Glomerular endothelial cell (primary cell): ENCODE measurements at places on chromosomes 2 and 18.

- DNase-seq = no peak
Measured at GRCh38 chr2:26008095-26008494, 25.8 kb upstream of the RAB10 start.

DNA sequence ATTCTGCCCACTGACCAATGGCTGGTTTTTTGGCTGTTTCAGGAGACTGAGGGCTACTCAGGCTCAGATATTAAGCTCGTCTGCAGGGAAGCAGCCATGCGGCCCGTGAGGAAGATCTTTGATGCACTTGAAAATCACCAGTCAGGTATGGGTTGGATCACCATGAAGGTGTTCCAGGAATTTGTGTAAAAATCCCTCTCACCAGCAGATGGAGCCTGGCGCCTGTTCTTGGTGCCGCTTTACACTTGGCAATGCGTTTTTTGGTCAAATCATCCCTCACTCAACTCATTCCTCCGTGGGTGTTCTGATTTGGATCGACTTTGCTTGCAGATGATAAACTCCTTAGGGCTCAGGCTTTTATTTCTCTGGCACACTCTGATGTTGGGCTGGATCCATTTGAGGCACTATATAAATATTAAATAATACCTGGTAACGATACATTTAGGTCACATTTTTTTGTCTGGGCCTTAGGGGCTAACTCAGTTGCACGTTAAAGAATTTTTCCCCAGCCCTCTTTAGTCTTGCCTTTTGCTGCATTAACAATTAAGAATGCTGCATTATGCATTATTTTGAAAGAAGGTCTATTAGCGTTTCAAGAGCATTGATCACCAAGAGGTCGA, 50.0 kb downstream of the HDHD2 start:
- peak; percentile 25 for DNase-seq

DNA sequence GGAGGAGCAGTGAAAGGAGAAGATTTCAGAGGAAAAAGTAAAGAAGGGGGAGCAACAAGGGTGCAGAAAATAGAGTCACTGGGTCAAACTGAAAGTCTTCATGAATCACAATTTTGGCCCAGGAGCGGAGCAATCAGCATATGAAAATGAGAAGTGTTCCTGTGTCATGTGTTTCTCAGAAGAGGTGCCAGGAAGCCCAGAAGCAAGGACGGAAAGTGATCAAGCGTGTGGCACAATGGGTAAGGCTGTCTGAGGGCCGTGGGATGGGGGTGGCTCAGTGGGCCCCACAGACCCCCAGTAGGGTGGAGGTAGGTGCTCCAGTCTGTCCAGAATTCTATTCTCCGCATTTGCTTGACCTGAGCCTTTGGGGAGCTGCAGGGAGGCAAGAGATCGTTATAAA, 44.2 kb downstream of the SP140 start:
- no peak for DNase-seq

GRCh38 chr18:38321262-38321661, 755.7 kb upstream of the CELF4 start:
- no peak for DNase-seq

GRCh38 chr18:48638451-48638850, 99.6 kb downstream of the CTIF start:
- no peak for DNase-seq

GRCh38 chr18:3207565-3207964, 12.2 kb downstream of the MYOM1 start:
- DNase-seq = no peak

DNA sequence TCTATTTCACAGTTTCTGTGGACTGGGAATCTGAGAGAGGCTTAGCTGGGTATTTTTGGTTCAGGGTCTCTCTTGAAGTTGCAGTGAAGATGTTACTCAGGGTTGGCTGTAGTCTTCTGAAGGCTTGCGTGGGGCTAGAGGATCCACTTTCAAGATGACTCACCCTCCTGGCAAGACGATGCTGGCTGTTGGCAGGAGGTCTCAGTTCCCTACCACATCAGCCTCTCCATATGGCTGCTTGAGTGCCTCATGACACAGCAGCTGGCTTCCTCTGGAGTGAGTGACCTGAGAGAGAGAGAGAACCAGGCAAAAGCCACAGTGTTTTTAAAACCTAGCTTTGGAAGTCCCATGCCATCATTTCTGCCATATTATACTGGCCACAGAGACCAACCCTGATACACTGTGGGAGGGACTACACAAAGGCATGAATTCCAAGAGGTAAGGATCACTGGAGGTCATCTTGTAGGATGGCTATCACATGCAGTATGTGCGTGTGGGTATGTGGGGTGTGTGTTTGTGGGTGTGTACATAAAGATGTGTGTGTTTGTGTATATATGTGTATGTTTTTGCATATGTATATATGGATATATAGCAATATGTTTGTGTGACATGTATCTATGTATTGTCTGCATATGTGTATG, 25.1 kb downstream of the DNPEP start:
- no peak for DNase-seq

DNA sequence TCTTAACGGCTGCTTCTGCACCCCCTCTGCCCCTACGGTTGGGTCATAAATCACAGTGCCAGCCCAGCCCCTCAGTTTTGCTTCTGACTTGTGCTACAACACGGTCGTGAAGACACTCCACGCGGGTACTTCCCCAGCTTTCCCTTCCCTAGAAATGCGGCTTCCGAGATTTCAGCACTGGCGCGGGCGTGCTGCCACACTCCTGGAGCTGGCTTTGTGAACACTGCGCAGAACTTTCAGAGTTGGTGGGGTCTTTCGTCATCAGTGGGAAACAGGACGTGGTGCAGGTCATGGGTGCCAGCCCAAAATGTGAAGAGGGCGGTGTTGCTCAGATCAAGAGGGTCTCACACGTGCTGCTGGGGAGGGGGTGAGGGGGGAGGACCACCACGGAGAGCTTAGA, 733.0 kb upstream of the SALL3 start:
- no peak for DNase-seq

DNA sequence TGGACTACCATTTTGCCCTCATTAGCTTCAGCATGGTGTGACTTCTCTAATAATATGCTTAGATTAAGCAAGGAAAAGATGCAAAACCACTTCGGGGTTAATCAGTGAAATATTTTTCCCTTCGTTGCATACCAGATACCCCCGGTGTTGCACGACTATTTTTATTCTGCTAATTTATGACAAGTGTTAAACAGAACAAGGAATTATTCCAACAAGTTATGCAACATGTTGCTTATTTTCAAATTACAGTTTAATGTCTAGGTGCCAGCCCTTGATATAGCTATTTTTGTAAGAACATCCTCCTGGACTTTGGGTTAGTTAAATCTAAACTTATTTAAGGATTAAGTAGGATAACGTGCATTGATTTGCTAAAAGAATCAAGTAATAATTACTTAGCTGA, 16.3 kb downstream of the TYMS start:
- DNase-seq = no peak

DNA sequence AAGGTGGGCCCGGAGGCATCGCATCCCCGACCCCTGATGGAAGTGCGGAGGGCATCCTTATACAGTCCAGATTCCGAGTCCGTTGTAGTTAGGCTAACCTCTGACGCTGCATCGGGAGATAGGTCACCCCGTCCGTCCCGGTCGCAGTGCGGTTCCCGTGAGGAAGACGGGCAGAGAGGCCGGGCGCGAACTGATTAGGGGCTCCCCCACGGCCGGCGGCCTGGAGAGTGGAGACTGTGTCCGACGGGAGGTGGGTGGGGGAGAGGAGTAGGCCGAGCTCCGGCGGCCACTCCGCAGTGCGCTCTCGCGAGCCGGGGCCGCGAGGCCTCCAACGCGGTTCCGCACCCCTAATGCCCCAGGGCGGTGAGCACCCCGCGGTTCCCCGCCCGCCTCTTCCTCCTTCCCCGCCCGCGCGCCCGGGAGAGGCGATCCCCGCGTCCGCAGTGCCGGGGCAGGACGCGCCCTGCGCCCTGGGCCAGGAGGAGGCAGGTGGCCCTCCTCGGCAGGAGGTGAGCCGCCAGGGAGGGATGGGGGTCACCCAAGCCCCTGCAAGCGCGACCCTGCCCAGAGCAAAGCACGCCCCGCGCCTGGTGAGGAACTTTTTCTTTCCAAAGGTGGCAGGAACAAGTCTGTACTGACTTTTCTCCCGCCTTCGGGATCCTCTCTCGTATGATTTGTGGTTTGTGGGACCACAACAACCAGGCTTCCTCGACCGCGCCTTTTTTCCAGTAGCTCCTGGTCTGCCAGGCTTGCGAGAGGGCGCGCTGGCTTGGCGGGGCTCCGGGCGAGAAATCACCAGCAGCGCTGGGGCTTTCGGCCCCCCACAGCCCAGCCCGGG, 1.4 kb upstream of the SP5 start:
- no peak for DNase-seq

- DNase-seq = no peak
Measured at GRCh38 chr2:60356346-60356745, 197.1 kb downstream of the BCL11A start.

GRCh38 chr2:107412209-107412904, 414.3 kb upstream of the RGPD4 start:
- no peak for DNase-seq

- DNase-seq = no peak
Measured at GRCh38 chr2:12005886-12006681, 259.7 kb downstream of the LPIN1 start.

DNA sequence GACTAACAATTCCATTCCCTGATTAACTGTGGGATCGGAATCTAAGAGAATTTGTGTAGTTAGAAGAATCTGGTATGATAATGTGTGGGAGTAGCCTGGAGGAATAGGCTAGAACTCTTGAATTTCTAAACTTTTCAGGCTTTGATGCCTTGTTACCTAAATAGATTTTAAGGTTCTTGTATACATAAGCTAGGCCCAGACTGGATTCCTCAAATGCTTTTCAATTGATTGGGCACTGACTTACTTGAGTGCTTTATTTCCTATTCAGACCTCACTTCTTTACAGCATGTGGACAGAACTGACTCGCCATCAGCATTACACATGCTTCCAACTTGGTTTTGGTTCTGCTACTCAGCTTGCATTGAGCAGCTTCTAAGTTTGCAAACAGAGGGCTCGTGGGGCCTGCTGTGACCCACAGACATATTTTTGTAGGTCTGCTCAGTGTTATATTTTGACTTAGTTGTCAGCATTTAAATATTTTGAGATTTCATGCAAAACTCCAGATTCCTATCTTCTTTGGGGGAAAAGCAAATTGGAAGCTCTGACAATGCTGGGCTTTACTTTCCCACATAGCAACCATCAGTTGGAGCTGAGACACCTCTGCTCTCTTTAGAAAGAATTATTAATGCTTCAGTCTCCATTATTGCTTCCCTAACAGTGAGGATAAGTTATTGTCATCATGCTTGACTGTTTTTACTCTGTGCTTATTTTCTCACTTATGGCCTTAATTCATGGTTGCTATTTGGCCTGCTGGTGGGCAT, 5.7 kb downstream of the PARD3B start:
- DNase-seq = no peak

GRCh38 chr18:48629730-48630324, 91.0 kb downstream of the CTIF start:
- peak; percentile 37 for DNase-seq

DNA sequence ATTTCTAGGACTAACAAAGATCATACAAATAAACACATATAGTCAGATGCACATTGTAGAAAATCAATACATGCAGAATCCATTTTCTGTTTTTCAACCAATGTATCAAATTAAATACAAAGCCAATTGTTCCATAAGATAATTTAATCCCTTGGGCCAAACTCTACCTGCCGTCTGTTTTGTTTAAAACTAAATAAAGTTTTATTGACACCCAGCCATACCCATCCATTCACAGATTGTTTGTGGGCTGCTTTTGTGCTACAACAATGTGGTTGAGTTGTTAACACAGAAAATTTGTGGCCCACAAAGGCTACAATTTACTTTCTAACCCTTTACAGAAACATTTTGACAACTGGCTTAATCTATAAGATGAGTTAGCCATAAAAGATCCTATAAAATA, 484.0 kb upstream of the ID2 start:
- DNase-seq = no peak

- no peak for DNase-seq
Measured at GRCh38 chr2:240255165-240255491, 114.7 kb upstream of the OTOS start.

- DNase-seq = no peak
Measured at GRCh38 chr2:217339753-217340152, 479.9 kb upstream of the TNP1 start.

DNA sequence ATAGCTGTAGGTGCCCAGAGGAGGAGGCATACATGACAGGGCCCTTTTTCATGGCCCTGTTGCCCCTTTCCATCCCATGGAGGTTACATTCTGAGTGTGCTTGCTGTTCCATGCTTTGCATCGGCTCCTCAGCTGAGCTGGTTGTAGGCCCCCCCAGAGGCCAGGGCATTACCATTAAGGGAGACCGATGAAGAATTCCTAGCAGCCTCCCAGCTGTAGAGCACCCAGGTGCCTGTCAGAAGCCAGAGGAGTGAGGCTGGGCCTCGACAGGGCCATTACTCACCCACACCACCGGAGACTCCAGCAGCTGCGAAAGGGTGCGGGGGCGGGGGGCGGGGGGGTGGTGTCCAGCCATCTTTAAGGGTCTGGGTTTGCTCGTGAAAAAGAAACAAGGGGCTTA, 72.2 kb downstream of the GALNT14 start:
- DNase-seq = no peak

- DNase-seq = no peak
Measured at GRCh38 chr18:76494231-76495005, 624 bp downstream of the ZNF516 start.

DNA sequence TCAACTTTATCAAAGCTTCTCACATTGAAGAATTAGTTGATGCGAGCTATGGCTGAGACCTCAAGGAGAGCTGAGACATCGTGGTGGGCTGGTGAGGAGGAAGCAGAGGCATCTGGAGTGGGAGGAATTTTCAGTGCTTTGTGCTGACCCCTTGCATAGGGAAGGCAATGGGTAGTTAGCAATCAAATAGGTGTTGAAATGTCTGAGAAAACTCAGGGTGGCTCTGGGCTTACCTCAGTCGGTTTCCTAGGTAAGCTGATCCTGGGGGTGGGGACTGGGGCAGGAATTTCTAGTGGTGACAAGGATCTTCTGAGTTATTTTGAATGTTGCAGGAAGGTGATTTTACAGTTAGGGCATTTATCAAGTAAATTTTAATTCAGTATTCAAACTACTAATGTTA, 20.7 kb upstream of the DPP10 start:
- no peak for DNase-seq

DNA sequence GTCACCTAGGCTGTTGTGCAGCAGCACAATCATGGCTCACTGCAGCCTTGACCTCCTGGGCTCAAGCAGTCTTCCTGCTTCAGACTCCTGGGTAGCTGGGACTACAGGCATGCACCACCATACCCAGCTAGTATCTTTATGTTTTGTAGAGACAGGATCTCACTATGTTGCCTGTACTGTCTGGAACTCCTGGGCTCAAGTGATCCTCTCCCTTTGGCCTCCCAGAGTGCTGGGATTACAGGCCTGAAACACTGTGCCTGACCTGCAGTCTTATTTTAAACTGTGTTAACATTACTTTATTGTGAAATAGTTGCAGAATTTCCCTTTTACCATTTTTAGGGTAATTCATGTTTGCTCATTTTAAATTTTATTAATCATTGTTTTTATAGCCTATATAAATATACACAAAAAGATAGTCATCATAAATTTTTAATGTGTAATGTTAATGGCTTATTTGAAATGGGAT, 24.6 kb downstream of the EML4 start:
- no peak for DNase-seq

DNA sequence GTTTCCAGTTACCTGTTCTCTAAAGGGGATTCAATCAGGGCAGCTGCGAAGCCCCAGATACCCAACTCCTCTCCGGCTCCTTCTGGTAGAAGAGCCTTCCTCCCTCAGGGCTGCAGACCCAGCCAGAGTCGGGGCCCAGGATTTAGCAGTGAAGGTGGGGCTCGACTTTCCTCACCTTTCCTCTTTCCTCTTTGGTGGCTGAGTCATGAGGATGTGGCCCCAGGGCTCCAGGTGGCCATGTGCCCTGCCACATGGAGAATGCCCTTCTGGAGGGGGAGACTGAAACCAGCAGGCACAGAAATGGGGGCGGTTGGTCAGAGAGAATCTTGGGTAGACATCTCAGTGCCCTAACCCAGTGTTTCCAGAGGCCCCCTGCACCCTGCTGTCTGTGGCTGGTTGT, 402.6 kb downstream of the NBAS start:
- DNase-seq = no peak
